ENCODE measurements at places on chromosomes 5 and 9.
A peak's percentile ranks its signal among the peaks of the same experiment; 100 is the strongest.

- peak; percentile 3 for DNase-seq
Observed at GRCh38 chr5:165457859-165458481, 1952.6 kb downstream of the MAT2B start.

DNA sequence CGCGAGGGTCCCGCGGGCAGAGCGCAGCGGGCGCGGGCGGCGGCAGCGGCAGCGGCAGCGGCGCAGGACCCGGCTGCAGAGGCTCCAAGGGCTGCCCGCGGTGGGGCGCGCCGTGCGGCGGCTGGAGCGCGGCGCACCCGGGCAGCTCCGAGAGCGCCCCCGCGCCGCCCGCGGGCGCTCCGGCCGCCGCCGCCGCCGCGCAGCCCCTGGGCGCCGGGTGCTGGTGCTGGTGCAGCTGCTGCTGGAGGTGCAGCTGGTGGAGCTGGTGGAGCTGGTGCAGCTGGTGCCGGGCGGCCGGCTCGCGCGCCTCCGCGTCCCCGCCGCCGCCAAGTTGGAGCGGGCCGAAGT, 644 bp downstream of the IER5L start:
- no peak for DNase-seq

GRCh38 chr5:57650360-57651069, 167.9 kb upstream of the ACTBL2 start:
- peak; percentile 32 for DNase-seq

DNA sequence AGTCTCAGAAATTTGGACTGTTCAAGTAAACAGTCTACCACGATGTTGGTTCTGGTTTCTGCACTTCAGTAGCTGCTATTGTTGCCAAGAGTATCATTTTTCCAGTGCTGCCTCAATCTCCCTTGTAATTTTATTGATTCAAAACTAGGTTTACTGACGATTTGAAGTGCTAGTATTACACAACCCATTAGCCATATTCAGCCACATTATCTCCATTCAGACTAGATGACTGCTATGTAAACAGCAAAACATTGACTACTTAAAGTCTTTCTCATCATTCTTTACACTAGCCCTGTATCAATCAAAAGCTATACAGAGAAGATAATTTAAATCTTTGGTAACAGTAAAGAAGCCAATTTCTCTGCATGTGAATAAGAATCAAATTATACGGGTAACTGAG, 102.0 kb upstream of the TSLP start:
- DNase-seq, result no peak

DNA sequence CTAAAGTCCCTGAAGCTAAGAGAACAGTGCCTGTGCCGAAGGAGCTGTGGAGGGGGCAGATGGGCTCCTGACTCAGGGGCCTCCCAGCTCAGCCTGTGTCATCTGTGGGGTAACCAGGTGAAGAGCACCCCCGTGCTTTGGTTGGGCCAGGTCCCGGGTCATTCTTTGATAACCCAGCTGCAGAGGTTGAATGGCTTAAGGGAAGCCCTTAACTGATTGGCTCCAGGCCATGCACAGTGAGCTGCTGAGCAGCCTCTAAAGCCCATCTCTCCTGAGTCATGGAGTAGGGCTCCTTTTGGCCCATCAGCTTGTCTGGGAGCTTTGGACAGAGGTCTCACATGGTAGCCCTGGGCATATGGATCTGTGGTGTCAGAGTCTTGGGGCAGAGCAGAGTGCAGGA, 28.7 kb downstream of the COL27A1 start:
- no peak for DNase-seq

DNA sequence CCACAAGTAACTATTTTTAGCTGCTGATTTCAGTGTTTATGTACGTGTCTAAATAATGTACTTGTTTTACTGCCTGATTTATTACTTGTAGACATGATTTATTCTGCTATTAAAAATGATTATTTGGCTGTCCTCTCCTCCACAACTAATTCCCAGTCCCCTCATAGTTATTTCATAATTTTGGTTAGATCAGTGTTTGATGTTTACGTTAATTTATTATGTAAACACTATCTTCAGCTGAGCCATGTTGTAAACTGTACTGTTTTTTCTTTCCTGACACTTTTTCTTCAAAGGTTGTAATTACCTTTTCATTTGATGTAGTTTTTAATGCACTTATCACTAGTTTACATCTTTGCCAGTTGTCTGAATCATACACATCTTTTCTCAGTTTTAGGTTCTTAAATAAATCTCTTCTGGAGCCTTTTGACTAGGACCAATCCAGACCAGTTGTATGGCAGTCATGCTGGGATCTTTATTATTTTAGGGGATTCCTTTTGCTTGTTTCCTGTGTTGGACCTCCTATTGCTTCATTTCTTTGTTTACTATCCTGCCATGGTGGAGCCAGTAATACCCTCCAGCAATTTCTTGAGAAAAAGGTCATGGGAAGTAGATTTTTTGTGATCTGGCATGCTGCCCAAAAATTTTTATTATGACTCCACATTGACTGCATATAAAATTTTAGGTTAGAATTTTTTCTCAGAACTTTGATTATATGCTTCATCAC, 16.1 kb downstream of the AP3S1 start:
- DNase-seq, result no peak

DNA sequence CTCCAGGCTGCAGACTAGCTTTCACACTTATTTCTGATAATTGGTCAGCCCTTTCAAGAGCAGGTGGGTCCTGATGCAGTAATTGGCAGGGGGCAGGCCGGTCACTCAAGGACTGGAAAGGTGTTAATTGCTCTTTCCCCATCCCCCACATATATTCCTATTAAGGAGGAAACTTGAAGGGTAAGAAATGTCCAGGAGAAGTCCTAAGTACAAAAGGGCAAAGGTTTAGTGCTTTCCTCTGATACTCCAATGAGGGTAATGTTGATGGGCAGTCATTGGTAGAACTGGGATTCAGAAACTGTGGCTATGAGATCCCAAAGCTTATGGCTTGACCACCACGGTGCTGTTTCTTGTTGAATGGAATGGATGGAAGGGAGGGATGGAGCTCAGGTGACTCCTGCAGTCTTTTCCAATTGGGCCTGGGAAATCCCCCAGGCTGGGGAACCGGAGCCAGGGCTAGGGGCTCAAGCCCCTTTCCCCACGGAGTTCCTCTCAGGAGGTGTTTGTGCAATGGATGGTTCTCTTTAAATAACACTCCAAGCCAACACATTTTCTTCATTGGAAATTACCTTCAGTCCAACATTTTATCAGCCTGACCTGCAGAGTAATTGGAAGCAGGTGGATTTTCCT, 103.2 kb upstream of the ALDH1B1 start:
- DNase-seq, result no peak
